Chondrocyte (in vitro differentiated cells): ENCODE measurements at places on chromosomes 12 and 14. TPM values are rescaled to one million over a fixed set of nuclear protein-coding genes. Genes with fewer than 3 reads are reported as not detected.

DNA sequence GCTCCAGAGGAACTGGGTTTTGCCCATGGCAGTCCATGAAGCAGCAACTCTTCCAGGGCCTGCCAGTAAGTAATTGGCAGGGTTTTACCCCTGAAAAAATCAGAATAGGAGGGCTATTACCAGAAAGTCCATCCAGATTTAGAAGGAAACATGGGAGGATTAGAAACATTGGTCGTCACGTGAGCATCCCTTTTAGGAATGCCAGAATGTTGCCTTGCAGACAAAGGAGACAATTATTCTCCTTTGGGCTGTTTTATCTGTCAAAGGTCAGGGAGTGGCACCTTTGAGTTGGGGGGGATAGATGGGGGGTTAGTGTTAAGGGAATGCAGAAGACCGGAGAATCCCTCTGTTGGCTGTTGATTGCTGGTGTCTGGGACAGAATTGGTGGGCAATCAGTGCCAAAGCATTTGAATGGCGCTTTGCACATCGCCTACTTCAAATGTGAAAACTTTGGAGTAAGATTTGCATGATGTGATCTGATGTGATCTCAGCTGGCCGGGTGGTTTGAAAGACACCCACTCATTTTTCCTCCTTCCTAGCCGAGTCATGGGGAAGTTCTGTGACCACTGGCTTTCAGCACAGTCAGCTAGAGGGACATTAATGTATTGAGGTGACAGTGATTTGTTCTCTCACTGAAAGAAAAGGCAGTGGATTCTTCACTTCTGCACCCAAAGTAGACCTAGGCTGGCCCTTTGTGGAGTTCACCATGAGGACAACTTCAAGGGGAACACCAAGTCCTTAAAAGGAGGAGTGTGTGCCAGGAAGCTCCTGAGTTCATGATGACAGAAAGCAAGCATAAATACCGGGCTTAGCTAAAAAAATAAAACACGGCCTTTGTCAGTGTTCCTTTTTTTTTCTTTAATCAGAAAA, 31.4 kb downstream of the FLVCR2 start:
- no peak for DNase-seq

- no peak for DNase-seq
Observed at GRCh38 chr12:51441583-51441982, 17.0 kb downstream of the SLC4A8 start.

P2RX7 gene
- total RNA-seq = 0.39 to 1.00 TPM (median 0.47 TPM) in 3 replicates

GRCh38 chr12:115235880-115236279, 551.9 kb upstream of the TBX3 start:
- DNase-seq = no peak

- DNase-seq = peak; percentile 14
Observed at GRCh38 chr14:102063808-102064429, 22.9 kb downstream of the HSP90AA1 start.
